ENCODE measurements at places on chromosomes 1 and 21.

- no peak for DNase-seq
Observed at GRCh38 chr1:184824691-184825323, 70.1 kb upstream of the EDEM3 start.

DNA sequence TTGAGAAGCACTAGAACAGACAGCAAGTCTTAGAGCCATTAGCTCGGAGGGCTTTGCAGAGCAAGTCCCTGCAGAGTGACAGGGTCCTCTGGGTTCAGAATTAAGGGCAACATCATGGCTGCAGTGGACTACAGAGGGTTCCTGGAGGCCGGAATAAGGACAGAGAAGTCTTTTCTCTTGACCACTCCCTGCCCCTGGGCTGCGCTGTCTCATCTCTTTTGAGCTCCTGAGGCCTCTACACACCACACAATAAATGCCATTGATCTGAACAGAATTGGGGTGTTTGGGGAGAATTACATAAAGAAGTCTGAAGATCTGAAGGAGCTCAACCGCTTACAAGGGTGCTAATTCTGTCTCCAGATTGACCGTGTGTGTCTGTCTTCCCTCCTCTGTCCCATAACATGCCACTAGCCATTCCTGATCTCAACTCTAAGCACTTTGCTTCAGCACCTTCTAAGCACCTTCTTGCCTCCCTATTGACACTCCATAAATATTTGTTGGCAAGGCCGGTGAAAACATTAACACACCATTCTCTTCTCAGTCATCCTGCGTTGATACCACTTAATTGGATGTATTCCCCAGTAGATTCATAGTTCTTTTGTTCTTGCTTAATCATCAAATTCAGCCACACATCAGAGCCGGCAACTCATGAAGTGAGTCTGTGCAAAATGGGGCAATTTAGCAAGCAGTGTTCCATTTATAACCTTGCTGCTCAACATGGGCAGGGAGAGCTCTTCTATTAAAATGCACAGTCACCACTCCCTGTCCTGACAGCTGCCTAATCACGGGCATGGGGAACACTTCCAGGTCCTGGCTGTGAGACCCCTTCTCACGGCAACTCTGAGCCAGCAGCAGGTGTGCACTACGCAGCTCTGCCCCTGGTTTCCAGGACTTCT, 49.7 kb downstream of the NMNAT2 start:
- no peak for DNase-seq

- DNase-seq, result no peak
Observed at GRCh38 chr1:174007851-174008250, 14.3 kb downstream of the RC3H1 start.

DNA sequence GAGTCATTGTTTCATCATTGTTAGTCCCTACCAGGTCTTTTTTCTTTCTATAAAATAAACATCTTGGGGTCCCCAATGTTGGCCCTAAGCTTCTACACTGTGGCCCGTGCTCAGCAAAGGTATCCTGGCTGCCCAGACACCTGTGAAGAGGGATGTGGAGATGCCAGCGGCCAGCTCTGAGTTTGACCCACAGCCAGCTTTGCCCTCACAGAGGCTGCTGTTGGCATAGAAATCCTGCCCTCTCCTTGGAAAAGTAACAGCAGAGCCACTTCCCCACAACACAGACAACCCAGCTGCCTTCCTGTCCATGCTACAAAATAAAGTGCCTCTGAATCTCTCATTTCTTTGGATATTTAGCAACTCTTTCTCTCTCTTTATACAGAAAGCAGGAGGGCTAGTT, 6.0 kb downstream of the TRIM62 start:
- DNase-seq, result no peak

DNA sequence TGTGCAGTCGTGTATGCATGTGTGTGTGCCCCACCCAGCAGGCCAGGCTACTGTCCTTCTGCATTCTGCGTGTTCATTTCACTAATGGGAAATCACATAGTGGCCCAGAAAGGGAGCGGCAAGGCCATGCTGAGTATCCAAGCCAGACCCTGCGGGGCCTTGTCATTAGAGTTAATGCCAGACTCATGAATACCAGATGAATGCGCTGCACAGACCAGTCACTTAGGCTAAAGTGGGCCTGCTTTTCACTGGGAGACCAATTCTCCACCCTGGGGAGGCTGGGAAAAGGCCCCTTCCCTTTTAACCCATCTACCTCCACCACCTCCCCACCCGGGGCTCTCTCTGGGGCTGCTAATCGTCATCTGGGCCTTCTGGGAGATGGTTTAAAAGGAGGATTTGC, 17.0 kb upstream of the GRIK3 start:
- no peak for DNase-seq

GRCh38 chr1:227092069-227092468, 152.0 kb downstream of the COQ8A start:
- DNase-seq, result no peak

DNA sequence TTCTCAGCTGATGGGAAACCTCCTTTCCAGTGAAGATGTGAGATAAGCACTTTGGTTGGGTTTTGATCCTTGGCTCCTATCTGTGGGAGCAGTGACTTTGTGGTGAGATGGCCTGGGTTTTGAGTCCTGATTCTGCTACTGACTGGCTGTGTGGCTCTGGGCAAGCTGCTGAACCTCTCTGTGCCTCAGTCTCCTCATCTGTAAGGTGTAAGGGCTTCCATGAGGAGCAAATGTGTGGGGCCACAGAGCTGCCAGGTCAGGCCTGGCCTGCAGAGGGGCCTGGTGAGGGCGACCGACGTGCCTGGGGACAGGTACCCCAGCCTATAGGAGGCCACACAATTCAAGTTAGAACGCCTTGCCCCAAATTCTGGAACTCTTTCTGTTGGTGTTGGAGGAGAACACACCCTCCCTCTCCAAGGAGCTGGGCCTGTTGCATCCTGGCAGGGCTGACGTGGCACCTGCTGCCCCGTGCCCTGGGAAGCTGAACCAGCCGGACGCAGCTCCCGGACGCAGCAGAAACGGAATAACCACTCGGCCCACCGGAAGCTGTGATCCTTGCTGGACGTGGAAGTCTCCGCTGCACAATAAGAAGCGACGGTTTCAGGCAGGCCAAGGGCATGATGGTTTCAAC, 62.7 kb downstream of the AGPAT3 start:
- DNase-seq, result no peak

- DNase-seq, result no peak
Observed at GRCh38 chr1:207837673-207838072, 73.3 kb downstream of the CD34 start.

- DNase-seq, result no peak
Observed at GRCh38 chr21:40976198-40977109, 129.5 kb upstream of the DSCAM start.

GRCh38 chr1:24020025-24020424, 39.9 kb upstream of the SRSF10 start:
- no peak for DNase-seq

DNA sequence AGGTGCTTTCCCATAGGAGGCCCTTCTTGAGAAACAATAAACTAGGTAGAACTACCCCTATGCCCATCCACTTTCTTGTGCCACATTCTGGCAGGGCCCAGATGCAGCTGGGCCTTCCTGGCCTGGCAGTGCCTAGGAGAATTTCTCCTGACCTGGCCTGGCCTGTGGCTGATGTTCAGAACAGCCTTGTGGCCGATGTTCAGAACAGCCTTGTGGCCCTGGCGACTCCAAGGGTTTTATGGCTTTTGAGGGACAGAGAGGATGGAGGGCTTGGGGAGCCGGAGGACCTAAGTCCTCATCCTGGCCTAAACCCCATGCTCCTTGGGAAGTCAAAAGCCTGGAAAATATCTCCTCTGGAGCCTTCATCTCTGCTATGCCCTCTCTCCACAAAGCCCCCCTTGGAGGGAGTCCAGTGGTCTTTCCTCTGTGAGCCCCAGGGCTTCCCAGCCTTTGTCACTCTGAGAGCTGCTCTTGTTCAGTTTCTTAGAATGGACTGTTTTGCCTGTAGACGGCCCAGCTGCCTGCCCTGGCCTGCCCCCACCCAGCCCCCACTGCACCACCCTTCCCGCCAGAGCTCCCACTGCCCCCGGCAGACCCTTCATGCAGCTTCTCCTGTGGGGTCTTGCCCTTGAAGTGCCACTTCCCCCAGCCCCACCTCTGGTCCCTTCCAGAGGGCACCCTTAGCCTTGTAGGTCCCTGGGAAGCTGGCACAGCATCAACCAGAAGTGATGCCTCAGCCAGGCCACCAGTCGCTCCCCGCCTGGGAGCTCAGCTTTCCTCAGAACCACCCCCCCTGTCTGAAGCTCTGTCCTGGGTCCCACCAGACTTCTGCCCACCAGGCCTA, 7.0 kb downstream of the GPR37L1 start:
- DNase-seq, result no peak

GRCh38 chr1:151828921-151829320, 2.7 kb downstream of the RORC start:
- DNase-seq, result no peak

DNA sequence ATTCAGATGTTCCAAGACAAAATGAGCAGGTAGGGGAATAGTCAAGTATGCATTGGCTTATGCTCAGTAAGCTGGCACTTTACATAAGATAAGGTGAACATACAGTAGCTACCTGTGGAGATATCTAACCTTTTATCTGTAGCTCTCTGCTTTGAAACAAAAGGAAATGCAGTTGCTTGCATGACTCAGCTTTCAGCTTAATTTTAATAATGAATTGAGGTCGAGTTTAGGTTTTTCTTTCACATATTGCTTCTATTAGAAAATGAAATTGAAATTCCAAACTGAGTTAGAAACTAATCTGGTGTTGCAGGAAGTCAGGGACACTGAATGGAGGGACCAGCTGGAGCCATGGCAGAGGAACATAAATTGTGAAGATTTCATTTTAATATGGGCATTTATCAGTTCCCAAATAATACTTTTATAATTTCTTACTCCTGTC, 8.3 kb downstream of the FRRS1 start:
- DNase-seq, result no peak

GRCh38 chr1:184740344-184740743, 14.3 kb downstream of the EDEM3 start:
- DNase-seq, result no peak
